ENCODE measurements at places on chromosomes 3 and 15. TPM values are rescaled to one million over a fixed set of nuclear protein-coding genes. Genes with fewer than 3 reads are reported as not detected.

The HDC gene
- not detected for total RNA-seq

The CYB561D2 gene
- total RNA-seq = 29.0 TPM

The TMEM212 gene
- not detected for total RNA-seq

The MAP1A gene
- total RNA-seq = 40.8 TPM

The ACSBG1 gene
- total RNA-seq = not detected

The ITIH1 gene
- 0.18 TPM for total RNA-seq

The RPS27L gene
- total RNA-seq = 675 TPM

The CLK3 gene
- total RNA-seq = 41.4 TPM

The VIPR1 gene
- total RNA-seq = not detected

The NLGN1 gene
- 8.7 TPM for total RNA-seq

The TOMM70 gene
- total RNA-seq = 43.0 TPM

The TM4SF18 gene
- 0.92 TPM for total RNA-seq

The PCOLCE2 gene
- 60.7 TPM for total RNA-seq

The EFCC1 gene
- not detected for total RNA-seq

The RTP4 gene
- total RNA-seq = 2.0 TPM

The UTS2B gene
- 0.65 TPM for total RNA-seq

The TMEM40 gene
- total RNA-seq = not detected

The ETV5 gene
- 18.5 TPM for total RNA-seq
